Upper lobe of left lung (tissue), 6 donors: ENCODE measurements at places on chromosomes 5 and 9.

DNA sequence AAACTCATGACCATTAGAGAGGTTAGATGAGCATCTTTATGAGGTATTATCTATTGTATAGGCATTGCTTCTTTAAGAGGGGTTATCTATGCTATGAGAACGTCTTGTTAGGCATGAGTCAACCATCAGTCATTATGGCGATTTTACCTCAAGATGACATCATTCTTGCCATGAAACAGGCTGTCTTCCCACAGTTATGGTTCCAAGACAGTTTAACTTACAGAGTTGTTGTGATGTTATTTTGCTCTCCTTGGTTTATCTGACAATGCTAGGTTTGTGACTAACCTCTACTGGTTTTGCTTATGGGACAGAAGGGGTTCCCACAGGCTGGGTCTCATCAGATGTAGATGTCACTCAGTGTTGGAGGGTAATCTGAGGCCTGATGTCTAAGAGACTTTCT lies 1864.7 kb upstream of the ACO1 start:
- DNase-seq: no peak

GRCh38 chr5:64742821-64743220 lies 25.7 kb downstream of the SREK1IP1 start:
- DNase-seq: no peak

DNA sequence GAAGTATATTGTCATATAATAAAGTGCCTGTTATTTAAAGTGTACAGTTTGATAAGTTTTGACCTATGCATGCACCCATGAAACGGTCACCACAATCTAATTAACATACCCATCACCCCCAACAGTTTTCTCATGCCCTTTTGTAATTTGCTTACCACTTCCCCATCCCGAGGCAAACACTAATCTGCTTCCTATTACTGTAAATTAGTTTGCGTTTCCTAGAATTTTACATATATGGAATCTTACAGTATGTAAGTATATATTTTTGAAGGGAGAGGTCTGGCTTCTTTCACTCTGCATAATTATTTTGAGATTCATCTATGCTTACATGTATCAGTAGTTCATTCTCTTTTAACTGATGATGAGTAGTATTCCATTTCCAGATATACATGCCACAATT lies 56.5 kb downstream of the AMBP start:
- no peak for DNase-seq

GRCh38 chr5:150316320-150316719 lies 13.6 kb upstream of the ARSI start:
- no peak for DNase-seq

GRCh38 chr9:96725576-96725975 lies 52.3 kb downstream of the ZNF510 start:
- DNase-seq: peak; percentile 50

DNA sequence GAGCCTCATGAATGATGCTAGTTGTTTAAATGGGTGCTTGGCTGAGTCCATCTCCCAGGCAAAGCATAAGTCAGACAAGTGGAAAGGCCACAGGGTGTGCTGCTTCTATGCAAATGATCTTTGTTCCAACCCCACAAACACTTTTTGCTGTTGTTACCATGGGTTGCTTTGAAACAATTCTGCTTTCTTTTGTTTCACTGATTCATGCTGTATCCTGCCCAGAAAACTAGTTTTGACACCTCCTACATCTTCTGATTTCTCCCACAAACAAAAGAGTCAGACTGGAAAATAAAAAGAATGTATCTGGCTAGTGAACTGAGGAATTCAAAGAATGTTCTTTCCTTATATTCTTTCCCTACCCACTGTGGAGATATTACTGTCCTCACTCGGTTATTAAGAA lies 298.6 kb downstream of the DIRAS2 start:
- DNase-seq: no peak

DNA sequence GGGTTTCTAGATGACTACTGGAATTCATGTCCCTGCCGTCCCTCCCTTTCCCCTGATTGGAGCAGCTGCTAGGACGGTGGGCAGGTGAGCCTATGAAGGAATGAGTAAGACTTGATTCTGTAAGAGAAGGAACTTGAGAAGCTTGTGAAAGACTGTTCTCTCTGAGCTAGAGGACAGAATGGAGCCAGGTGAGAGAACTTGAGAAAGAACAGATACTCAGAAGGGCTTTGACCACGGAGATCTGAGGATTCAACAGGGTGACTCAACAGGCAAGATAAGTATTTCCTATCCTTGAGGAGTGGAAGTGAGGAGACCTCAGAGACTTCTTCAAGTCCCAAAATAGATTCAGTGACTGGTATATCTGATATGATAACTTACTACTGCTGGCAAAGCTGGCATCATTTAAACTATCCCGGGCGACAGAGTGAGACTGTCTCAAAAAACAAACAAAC lies 41.9 kb downstream of the HSDL2 start:
- no peak for DNase-seq

- no peak for DNase-seq
Measured at GRCh38 chr5:9790276-9790675, 160.1 kb upstream of the TAS2R1 start.

DNA sequence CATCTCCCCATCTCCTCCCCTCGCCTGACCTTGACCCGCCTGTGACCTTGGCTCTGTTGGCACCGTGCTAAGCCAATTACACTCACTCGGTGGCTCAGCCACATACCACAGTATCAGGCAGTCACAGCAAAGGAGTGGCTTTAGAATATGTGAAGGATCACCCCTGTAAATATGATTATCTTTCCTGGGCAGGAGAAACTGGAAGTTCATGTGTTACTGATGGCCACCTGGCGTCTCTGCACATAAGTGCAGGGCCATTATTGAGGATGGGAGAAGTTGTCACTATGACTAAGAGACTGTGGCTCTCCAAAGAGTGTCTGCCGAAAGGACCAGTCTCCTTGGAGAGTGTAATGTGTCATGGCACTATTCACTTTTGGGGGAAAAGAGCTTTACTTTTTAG lies 116.9 kb upstream of the S1PR3 start:
- no peak for DNase-seq

DNA sequence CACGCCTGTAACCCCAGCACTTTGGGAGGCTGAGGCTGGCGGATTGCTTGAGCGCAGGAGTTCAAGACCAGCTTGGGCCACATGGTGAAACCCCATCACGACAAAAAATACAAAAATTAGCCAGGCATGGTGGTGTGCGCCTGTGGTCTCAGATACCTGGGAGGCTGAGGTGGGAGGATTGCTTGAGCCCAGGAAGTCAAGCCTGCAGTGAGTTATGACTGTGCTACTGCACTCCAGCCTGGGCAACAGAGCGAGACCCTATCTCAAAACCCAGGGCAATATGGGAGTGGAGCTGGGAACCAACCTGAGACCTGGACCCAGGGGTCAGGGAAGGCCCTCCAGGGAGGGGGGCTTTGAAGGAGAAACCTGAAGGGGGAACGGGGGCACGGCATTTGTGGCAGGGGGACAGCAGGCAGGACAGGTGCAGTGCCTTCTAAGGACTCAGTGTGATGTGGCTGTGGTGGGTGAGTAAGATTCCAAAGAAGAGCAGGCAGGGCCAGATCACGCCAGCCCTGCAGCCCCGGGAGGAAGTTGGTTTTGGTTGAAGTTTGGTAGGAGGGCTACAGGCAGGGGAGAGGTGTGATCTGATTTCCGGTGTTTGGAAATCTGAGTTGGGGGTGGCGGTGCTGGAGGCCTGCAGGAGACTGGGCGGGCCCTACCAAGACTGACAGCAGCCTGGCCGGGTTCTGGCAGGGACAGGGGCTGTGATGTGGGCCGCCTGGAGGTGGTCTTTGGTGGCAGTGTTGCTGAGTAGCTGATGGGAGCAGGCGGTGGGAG lies 46.2 kb downstream of the NTNG2 start:
- no peak for DNase-seq

DNA sequence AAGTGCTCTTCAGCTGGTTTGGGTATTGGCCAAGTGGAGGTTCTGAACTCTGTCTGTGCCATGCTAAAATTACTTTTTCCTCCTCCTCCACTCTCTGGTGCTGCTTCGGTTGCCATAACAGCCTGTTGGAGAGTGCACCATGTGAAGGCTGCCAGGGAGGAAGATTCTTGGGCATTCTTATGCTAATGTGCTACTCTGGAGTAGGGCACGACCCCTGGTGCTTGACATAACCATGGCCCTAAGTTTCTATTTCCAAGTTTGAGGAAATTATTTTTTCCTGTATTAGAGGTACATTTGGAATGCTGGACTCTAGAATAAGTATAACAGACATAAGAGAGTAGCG lies 111.6 kb downstream of the ARHGAP26 start:
- DNase-seq: no peak

- DNase-seq: no peak
Measured at GRCh38 chr9:26457151-26457550, 435.5 kb downstream of the CAAP1 start.

- no peak for DNase-seq
Measured at GRCh38 chr5:24916863-24917262, 272.1 kb upstream of the CDH10 start.

GRCh38 chr5:38736089-38736488 lies 109.7 kb upstream of the OSMR start:
- DNase-seq: no peak

DNA sequence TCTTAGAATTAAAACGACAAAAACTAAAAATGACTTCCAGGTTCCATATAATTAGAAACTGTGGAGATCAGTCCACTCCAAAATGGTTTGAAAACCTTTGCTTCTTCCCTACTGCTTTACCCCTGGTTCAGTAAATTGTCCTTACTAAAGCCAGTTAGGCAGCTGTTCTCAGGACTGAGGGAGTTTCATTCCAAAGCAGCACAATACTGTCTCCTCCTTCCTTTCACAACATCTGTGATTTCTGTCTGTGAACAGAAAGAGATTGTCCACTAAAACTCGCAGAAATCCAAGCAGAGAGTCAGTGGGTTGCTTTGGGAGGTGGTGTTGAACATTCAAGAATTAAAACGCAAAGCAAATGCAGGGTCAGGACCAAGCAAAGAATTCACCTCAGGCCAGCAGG lies 740.8 kb upstream of the ZNF608 start:
- no peak for DNase-seq

DNA sequence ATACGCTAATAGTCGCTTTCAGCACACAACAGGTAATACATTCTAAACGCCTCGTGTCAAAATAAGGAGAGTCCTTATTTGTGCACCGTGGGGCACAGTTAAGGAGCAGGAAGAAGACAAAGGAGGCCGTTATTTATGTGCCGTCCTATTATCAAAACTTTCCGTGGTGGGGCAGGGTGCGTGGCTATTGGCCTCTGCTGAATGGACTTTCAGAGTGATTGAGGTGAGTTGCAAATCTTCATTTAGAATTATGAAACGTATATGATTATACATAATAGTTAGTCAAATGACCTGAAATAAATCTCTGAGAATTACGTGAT lies 833 bp downstream of the C5orf24 start:
- DNase-seq: no peak

GRCh38 chr5:38297830-38298608 lies 39.7 kb downstream of the EGFLAM start:
- DNase-seq: no peak

- DNase-seq: no peak
Measured at GRCh38 chr5:150763023-150763769, 4.4 kb upstream of the DCTN4 start.

- DNase-seq: no peak
Measured at GRCh38 chr5:59786334-59786805, 107.2 kb downstream of the PDE4D start.

DNA sequence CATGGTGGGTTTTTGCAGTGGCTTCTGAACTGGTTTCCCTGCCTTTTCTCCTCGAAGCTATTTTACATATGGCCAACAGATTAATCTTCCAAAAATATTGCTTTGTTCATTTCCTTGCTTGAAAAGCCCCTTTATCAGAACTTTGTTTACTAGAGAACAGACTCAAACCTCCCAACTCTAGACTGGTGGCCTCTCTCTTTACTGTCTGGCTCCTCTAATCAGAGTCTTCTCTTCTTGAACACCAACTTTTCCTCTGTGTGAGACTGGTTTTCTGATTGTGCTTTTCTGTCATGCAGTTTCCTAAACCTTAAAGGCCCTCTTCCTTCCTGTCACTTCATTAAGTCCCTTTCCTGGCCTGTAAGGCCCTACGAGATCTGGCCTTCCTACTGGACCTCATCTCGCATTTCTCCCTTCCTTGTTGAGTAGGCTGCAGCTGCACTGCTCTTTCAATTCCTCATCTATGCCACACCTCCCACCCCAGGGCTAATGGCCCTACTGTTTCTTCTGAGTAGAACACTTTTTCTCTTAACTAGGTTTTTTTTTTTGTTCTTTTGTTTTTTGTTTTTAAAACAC lies 5.7 kb downstream of the C9orf43 start:
- no peak for DNase-seq

- DNase-seq: no peak
Measured at GRCh38 chr5:93107141-93107540, 473.9 kb downstream of the NR2F1-AS1 start.

DNA sequence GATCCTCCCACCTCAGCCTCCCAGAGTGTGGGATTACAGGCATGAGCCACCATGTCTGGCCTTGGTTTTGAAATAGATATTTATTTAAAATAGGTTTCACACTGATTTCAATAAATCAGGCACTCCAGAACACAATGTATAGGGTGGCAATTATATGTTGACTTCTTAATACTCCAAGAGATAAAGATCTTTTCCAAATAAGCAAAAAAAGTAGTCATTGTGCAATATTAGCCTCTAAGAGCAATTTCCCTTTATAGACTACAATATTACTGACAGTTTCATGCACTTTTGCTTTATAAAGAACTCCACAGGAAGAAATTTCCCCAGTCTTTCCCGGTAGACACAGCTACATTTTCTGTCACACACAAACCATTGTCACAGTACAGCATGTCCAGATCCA lies 23.4 kb upstream of the RUFY1 start:
- DNase-seq: no peak

GRCh38 chr5:179780362-179780761 lies 13.4 kb upstream of the LTC4S start:
- DNase-seq: peak; percentile 66

DNA sequence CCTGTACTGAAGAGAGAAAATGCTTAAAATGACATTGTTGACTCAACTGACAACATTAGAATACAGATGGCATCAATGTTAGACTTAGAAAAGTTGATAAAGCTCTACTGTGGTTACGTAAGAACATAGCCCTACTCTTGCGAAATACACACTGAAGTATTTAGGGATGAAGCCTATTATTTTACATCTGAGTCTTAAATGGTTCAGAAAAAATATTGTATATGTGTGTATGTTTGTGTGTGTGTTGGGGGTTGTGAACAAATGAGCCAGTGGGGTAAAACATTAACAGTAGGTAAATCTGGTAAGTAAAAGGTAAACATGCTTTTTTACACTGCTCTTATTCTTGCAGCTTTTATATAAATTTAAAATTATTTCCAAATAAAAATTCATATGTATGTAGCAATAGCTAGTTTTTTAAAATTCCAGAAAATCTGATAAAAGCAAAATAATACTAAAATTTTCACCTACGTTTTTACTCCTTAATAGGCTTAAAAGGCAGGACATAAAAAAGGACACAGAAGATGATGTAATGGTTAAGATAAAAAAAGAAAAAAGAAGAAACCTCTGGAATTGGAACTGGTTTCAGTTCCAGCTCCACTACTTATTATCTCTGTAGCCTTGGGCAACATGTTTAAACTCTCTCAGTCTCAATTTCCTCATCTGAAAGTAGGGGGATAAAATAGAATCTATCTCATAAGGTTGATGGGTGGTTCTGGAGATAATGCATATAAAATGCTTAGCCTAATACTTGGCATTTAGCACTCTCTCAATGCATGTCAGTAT lies 44.3 kb downstream of the GARNL3 start:
- DNase-seq: no peak
